ENCODE measurements at places on chromosomes 16 and 17.
A peak's percentile ranks its signal among the peaks of the same experiment; 100 is the strongest.

DNA sequence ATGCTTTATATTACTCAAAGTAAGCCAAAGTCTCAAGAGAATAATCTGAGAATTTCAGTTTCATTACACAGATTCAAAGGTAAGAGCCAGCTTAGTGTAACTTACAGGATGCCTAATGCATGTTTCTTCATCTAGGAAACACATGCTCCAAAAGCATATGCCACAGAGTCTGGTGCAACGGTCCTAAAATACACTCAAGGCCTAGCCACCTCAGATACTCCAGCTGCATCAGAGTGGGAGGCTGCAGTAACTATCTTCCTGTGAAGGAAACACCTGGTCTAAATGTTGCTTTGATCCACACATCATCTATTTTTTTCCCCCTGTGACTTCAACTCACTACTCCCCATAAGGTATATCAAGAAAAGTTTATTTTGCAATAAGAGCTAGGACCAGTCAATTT, 51.6 kb upstream of the CORO6 start:
- no peak for DNase-seq

- no peak for DNase-seq
Observed at GRCh38 chr16:78317564-78318240, 218.2 kb downstream of the WWOX start.

- DNase-seq = peak; percentile 7
Observed at GRCh38 chr17:56593646-56594319, at the start of gene NOG. Gene NOG, plus strand, starts transcription at chr17:56593699. Its CDS starts 525 bp downstream, at chr17:56594224.

DNA sequence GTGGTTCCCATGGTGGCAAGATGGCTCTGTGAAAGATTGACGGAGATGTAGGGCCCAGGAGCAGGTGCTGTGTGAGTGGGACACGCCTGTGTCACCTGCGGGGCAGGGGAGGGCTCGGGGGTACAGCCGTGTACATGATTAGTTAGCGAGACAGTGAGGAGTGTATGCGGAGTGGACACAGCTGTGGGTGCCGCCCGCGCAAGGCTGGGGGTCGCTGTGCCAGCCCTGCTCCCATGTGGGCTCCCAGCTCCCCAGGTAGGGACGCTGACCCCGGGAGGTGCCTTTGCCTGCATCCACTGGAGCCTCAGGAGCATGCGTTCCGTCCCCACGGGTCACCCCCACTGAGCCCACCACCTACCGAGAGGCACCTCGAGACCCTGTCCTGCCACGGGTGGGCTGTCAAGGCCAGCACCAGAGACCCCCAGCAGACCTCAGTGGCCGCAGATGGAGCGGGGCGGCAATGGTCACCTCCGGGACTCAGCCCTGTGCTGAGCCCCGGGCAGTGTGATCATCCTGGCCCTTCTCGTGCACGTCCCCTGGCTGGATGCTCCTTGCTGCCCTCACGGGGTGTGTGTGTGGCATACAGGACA, 7.4 kb downstream of the CAPN15 start:
- no peak for DNase-seq

- DNase-seq = peak; percentile 68
Observed at GRCh38 chr17:57544834-57545463, 200.2 kb downstream of the CCDC182 start.

- no peak for DNase-seq
Observed at GRCh38 chr16:1541293-1542165, 8.1 kb downstream of the TMEM204 start.

DNA sequence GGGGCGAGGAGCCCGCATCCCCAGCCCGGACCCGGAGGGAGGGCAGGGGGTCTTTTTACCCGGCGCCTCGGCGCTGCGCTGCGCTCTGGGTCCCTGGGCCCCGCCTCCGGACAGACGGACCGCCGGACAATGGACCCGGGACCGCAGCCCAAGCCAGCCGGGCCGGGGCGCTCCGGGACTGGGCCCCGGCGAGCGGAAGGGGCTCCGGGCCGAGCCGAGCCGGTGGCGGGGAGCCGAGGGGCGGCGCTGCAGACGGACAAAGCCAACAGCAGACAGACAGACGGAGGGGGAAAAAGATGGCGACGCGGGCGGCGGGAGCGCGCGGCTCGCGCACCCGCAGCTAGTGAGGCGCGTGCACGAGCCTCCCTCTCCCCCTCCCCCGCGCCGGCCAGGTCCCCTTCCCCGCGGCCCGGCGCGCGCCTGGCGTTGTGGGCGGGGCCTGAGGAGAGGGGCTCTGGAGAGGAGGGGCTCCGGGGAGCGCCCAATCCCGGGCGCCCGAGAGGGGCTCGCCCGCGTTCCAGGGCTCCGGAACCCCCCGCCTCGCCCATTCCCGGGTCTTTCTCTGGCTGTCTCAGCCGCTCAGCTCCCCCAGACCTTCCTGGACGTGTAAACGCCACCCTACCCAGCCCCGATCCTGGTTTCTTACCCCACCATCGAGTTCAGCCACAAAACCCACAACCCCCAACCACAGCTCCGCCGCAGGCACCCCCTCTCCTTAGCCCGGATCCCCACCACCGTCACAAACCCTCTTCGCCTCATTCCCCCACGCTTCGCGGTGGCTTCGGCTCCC, at the start of gene ZNF821:
Gene ZNF821 (minus strand): TSS at position 334 of the 790 bp plus-strand sequence. CDS start 4,236 bp downstream, outside the sequence.
- peak; percentile 48 for DNase-seq

DNA sequence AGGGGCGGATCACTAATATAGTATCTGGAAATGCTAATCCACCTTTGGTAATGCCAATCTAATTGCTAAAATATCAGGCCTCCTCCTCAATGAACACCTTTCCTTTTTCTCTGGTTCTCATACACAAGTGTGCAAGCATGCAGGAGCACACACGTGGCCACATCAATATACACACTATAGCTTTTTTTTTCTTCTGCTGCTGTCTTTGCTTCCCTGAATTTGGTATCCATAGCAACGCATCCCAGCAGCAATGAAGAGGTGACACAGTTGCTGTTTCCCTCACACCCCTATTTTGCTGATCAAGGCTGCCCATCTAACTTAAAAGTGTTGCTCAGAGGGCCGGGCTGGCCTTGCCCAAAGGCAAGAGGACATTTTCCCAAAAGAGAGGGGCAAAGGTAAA, 15.4 kb downstream of the NOG start:
- no peak for DNase-seq

DNA sequence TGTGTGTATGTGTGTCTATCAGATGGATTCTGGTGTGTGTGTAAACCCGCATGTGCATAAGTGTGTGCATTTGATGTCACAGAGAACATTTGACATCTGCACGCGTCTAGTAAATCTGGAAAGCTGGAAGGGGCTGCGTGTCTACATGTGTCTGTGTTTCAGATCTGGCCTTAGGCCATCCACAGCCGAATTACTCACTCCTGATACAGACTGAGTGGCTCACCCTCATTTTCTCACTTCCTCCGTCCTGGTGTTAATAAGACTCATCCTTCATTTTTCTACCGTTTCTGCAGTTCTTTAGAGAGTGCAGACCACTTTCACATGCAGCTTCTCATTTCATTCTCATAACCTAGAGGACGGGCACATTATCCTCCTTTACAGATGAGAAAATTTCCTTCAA, 491.6 kb downstream of the CDH13 start:
- DNase-seq = no peak

GRCh38 chr17:78667741-78668640, 90.8 kb upstream of the DNAH17 start:
- no peak for DNase-seq

GRCh38 chr17:67276075-67276474, 31.1 kb upstream of the HELZ start:
- DNase-seq = no peak

- no peak for DNase-seq
Observed at GRCh38 chr17:17842111-17842876, 5.5 kb upstream of the SREBF1 start.

- DNase-seq = no peak
Observed at GRCh38 chr16:58409316-58409973, 17.2 kb downstream of the GINS3 start.
